ENCODE measurements at places on chromosomes 4 and X.

DNA sequence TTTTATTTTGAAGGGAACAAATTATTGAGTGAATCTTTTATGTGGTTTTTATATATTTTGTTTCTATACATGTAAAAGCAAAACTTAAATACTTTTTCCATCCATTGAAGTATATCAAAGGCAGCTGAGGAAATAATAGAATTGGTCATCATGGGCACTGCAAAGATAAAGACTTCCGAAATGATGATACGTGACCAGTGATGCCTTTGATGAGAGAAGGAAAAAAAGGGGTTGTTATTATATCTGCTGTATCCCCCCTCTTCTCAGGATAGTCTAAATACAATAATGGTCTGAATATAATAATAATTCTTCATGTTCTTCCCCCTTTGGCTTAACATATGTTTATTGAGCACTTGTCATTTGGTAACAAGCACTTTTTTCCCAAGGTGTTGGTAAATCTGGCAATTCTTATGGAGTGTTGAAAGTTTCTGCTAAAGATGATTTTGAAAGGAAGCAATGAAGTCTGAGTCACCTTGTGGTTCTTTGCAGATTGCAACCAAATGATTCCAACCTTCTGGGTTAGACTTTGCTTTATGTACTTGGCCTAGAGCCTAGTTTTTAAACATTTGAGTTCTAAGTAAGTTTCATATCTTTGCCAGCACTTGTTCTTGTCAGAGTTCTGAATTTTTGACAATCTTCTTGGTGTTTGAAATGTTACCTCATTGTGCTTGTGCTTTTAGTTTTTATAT, 60.8 kb downstream of the USP9X start:
- DNase-seq, result no peak

- no peak for DNase-seq
Observed at GRCh38 chr4:186424745-186425144, 130.6 kb downstream of the MTNR1A start.

- peak; percentile 53 for DNase-seq
Observed at GRCh38 chr4:184444953-184445309, 29.4 kb downstream of the IRF2 start.

- DNase-seq, result no peak
Observed at GRCh38 chr4:62923783-62924182, 1485.5 kb downstream of the TECRL start.

- DNase-seq, result no peak
Observed at GRCh38 chrX:10089378-10089795, 67.4 kb upstream of the CLCN4 start.

GRCh38 chrX:122790376-122791095, 393.5 kb upstream of the GRIA3 start:
- no peak for DNase-seq

GRCh38 chrX:150258463-150259430, 104.4 kb upstream of the MAMLD1 start:
- no peak for DNase-seq

GRCh38 chrX:24235084-24235710, 78.7 kb downstream of the SUPT20HL2 start:
- DNase-seq, result no peak

DNA sequence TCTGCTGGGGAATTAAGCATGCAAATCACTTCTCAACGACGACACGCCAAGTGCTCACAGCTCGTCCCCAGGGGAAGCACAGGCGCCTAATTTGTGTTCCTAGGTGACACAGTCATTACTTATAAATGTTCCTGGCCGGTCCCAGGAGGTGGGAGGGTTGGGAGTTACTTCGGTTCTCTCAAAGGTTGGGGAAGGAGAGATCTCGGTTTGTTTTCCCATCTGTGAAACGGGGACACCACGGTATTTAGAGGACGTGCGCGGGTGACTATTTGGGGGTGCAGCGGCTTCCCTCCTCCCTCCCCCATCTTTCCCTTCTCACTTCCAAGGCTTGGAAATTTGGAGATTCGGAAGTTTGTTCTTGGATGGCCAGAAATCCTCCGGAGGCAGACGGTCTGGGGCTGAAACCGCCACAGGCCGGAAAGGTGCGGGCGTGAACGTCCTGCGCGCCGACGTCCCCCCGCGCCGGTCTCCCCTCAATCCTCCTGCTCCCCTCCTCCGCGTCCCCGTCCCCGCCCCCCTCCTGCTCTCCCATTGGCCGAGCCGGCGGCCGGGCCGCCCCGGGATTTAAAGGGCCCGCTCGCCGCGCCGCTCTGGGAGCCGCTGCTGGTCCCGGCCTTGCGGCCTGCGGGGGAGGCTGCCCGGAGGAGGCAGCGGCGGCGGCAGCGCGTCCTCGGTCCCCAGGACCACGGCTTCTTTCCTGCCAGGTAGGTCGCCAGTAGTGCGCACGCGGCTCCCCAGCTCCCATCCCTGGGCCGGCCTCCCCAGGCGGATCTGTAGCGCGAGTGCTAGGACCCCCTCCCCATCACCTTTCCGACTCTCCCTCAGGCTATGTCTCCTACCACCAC, at the start of gene PORCN:
Gene PORCN, plus strand, starts transcription at position 593 of the 845 bp plus-strand sequence. CDS start 829 bp downstream, outside the sequence.
- DNase-seq, result peak; percentile 81

- DNase-seq, result no peak
Observed at GRCh38 chr4:44257461-44257860, 191.1 kb downstream of the KCTD8 start.

DNA sequence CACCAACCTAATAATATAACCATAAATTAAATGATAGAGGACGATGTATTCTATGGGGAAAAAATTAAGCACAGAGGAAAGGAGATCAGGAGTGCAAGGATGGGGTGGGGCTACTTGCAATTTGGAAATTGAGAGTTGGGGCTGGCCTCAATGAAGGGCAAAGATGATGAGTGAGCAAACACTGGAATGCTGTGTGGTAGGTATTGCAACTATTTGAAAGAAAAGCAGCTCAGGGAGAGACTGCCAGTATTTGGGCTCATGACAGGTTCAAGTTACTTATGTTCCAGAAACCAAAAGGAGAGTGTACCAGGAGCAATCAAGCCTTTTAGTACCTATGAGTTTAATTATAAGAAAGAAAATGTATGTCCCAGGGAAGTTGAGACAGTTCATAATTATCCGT, 47.4 kb downstream of the ASIC5 start:
- no peak for DNase-seq

DNA sequence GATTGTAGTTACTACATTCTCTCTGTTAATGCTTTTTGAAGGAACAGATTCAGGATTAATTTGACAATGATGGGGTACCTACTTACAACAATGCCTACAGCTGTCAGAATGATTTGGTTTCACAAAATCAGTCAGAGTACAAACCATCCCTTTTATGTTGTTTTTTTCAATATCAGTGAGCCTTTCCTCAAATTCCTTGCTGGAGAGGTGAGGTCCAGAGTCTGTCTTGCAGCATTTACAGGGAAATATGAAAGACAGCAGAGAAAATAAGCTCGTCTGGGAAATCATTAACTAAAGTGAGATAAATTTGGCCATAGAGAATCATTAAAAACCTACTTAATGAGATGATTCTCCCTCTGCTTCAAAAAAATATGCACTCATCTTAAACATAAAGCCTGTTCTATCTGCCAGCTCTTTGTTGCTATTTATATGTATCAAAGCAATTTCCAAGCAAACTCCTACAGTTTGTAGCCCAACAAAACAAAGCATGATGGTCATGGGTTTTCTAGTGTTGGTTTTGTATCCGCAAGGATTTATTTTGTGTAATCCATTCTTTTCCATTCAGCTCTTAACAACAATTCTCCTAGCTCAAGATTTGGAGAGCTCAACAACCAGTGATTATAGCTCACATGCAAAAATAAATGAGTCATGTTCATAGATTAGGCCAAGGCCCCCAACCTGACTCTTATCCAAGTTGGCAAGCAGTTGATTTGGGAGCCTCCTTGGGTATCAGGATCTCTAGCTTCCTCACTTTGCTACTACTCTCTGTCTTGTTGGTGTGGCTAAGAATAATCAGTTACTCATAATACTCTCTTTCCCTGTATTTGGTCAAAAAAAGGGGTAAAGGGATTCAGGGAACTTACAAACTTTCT, 222.6 kb downstream of the ENOX2 start:
- DNase-seq, result no peak

GRCh38 chrX:24145303-24146186, 4.0 kb upstream of the ZFX start:
- no peak for DNase-seq

GRCh38 chrX:153538424-153538823, 21.0 kb downstream of the ATP2B3 start:
- no peak for DNase-seq

DNA sequence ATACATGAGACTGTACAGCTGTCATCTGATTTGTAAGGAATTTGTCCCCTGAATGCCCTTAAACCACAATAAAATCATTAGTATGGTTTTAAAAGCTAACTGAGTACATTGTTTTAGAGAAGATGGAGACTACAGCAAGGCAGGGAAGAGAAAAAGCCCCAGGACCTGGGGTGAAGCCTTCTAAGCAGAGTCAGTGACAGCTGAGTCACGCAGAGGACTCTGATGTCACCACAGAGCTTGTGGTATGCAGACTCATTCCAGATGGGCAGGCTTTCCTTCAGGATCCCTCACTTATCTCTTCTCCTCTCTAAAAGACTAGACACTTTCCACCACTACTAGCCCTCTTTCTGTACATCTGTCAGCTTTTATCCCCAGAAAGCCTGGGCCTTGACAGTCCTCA, 97.1 kb upstream of the ATOH1 start:
- DNase-seq, result no peak
